A549 treated with RU486 at 1 μM for 4 hours (cell line): ENCODE measurements at places on chromosomes 13 and 19. TPM values are rescaled to one million over a fixed set of nuclear protein-coding genes. Genes with fewer than 3 reads are reported as not detected.

The EBI3 gene
- 1.7 to 4.1 TPM (median 3.1 TPM) in 5 replicates for total RNA-seq

The ZSCAN22 gene
- 2.4 to 3.0 TPM (median 2.6 TPM) in 5 replicates for total RNA-seq

The PCDH8 gene
- total RNA-seq: not detected in 5 replicates

The NKPD1 gene
- total RNA-seq: 0.08 to 0.13 TPM (median 0.08 TPM) in 5 replicates

The ZNF30 gene
- 4.4 to 6.1 TPM (median 5.5 TPM) in 5 replicates for total RNA-seq

The MAB21L1 gene
- not detected in 5 replicates for total RNA-seq

The PBX4 gene
- 1.5 to 2.1 TPM (median 1.9 TPM) in 5 replicates for total RNA-seq

The LYL1 gene
- 0.50 to 1.0 TPM (median 0.71 TPM) in 5 replicates for total RNA-seq

The ZNF283 gene
- total RNA-seq: 3.6 to 6.6 TPM (median 4.3 TPM) in 5 replicates

The PLEKHJ1 gene
- 34.1 to 57.8 TPM (median 53.5 TPM) in 5 replicates for total RNA-seq

The WDR62 gene
- 20.4 to 29.8 TPM (median 26.5 TPM) in 5 replicates for total RNA-seq

The CYP4F22 gene
- 0.08 to 0.22 TPM (median 0.12 TPM) in 4 of 5 replicates, not detected in the other for total RNA-seq

The DAND5 gene
- not detected in 5 replicates for total RNA-seq

The TPRX2 gene
- total RNA-seq: not detected in 5 replicates

The LCP1 gene
- total RNA-seq: 0.07 to 0.25 TPM (median 0.13 TPM) in 5 replicates

The SIGLEC9 gene
- not detected in 5 replicates for total RNA-seq

The ZNF773 gene
- total RNA-seq: 4.6 to 7.1 TPM (median 4.8 TPM) in 5 replicates

The DPF1 gene
- 3.0 to 4.4 TPM (median 3.6 TPM) in 5 replicates for total RNA-seq
